BE2C (cell line): ENCODE measurements at places on chromosomes 1 and 21.

DNA sequence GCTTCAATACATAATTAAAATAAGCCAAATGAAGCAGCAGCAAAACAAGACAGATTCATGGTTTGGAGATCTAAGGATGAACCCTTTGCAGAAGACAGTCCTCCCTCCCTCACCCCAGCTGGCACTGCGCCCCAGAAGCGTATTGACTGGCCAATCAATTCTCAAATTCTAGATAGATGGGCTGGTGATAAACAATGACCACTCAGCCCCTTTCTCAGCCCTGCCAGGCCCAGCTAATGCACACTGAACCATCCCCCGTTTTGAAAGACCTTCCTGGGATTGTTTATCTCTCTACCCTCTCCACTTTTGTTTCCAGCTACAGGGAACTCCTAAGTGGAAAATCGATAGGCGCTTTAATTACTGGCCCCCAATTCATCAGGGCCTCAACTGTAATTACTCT is 29.0 kb downstream of the TNR start:
- no peak for DNase-seq

DNA sequence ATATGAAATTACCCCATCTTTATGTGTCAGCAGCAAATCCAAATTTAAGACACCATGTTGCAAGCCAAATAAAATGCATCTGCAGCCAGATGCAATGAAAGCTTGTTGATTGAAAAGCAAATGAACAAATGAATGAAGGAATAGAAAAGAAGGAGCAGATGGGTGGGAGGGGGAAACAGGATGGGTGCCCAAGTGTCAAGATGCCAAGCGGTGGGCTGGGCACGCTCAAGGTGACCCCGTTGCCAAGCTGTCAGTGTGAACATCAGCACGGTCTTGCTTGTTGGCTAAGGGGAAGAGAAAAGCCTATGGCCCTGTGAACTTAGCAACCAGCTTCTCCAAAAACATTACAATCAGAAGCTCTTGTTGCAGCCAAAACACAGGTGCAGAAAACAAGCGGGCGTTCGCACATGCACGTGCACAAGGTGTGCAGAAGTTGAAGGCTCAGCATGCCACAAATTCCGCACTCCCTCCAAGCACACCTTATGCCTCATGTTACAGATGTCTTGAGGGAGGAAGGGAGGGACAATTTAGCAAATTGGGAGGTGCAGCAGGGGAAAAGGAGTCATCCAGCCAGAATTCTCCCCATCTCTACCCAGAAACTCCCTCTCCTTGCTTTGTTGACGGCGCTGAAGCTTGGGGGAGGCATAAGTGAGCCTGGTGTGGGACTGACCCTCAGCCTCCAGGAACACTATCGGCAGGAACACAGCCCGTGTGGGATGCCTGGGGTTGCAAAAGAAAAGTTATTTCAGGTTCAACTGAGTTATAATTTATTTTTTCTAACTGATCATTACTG is 62.4 kb downstream of the HIVEP3 start:
- DNase-seq = no peak

- no peak for DNase-seq
Observed at GRCh38 chr1:226956942-226957713, 17.0 kb downstream of the COQ8A start.

- no peak for DNase-seq
Observed at GRCh38 chr1:231729544-231729943, 103.0 kb downstream of the DISC1 start.
